ENCODE measurements at places on chromosomes 3 and 15.

GRCh38 chr3:72744330-72744729 lies 103.9 kb downstream of the SHQ1 start:
- no peak for DNase-seq

GRCh38 chr3:108755686-108756085 lies 1.5 kb downstream of the RETNLB start:
- DNase-seq: no peak

DNA sequence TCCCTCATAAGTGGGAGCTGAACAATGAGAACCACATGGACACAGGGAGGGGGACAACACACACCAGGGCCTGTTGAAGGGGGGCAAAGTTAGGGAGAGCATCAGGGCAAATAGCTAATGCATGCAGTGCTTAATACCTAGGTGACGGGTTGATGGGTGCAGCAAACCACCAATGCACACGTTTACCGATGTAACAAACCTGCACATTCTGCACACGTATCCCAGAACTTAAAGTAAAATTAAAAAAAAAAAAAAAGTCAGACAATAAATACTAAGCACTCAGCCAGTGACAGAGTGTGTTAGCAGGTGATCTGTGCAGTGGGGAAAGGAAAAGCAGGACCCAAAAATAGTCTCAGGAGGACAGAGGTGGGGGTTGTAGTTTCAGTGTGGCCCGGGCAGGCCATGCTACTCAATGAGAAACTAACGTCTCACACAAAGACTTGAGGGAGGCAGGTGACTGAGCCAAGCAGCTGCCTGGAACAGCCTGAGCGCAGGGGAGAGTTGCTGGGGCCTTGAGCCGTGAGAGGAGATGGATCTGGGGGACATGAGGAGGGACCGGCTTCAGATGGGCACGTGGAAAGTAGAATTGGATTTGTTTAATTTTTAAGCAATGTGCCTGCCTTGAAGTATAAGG lies 18.4 kb downstream of the ANKDD1A start:
- DNase-seq: no peak

DNA sequence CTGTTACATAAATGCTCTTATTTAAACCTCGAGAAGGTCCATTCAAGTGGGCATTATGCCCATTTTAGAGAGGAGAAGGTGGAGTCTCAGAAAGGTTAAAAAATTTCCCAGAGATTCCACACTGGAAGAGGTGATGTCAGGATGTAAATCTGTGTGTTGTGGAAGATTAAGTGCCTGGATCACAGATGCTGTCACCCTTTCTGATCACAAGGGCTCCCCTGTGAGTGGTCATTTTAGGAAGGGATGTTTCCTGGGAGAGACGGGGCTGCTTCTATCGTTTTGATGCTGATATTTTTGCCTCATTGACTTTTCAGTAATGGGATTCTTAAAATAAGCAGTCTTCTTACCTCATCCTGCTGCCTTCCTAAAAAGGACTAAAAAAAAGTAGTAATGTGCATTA lies 132.5 kb downstream of the CLSTN2 start:
- DNase-seq: no peak

DNA sequence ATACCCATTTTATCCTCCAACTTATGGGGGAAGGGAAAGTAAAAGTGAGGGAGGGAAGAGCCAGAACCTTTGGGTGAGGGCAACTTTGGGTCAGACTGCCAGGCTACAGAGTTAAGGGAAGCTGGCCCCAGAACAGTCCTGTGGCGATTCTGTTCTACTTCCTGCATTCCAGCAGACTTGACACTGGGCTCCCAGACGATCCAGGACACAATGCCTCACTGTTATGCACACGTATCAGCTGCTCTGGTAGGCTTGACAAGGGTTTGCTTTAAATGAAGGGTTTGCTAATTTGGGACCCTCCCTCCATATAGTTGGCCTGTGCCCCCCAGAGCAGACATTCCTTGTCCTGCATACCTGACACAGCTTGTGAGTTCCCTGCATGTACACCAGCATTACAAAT lies 10.7 kb downstream of the GORASP1 start:
- no peak for DNase-seq

GRCh38 chr15:66241087-66241907 lies 12.3 kb downstream of the MEGF11 start:
- DNase-seq: no peak

Measured in neural crest cell (in vitro differentiated cells).